Ecto neural progenitor cell (in vitro differentiated cells): ENCODE measurements at places on chromosomes 3 and 15.

DNA sequence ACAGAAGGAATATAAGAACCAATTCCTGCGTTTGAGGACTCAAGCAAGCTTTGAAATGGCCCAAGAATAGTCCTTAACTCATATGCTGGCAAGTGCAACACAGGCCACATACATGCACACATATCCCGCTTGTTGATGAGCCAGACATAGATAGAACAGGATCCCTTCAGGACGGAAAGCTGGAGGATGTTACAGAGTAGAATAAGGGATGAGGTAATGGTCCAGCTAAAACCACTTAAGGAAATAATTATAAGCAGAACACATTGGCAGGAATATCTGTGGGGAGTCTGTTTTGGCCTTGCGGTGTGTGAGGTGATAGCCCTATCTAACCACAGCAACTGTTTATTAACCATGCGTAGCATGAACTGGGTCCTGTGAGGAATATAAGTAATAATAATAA, 25.0 kb downstream of the SCG3 start:
- no peak for DNase-seq

DNA sequence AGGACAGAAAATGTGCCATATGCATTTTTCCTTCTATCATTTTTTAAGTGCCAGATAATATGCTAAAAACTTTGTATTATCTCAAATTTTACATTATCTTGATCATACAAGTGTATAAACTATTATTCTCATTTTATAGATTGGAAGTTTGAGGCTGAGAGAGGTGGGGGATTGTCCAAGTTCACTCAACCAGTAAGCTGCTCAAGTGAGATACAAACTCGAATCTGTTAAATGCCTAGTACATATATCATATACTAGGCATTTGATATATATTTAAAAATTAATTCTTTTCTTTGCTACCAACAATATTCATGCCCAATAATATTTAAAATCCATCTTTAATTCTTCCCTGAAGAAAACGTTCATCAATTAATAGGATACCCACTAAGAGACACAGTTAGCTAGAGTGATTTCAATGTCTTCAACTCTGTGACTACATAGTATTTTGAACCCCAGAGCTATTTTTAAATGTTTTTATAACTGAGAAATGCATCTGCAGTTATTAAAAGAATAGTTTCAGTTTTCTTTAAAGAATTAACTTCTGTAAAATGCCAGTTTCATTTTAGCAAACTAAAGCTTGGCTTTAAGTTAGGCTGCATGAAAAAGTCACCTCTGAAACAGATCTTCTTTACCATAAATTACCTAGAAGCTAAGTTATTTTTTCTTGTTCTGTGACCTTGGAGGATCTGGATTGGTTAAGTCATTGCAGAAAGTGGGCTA, 40.4 kb downstream of the IQCB1 start:
- DNase-seq: no peak

- DNase-seq: no peak
Observed at GRCh38 chr3:141969711-141970110, 93.3 kb downstream of the ATP1B3 start.

GRCh38 chr3:2513986-2514385, 415.3 kb downstream of the CNTN4 start:
- peak; percentile 60 for DNase-seq

DNA sequence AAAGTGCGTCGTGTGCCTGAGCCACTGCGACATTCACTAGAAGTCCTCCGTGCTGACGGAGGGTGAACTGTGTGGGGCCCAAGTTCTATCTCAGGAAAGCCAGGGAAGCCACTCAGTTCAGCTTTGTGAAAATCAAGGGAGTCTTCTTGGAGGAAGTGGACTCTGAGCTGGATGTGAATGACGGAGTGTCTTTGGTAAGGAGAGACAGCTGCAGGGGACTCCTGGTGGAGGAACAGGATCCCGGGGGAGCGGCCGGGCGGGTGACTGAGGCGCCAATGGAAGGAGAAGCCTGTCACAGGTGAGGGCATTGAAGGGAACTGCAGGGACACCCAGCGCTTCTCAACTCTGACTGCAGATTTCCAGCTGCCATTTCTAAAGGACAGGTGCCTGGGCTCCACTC, 75.6 kb downstream of the APBA2 start:
- no peak for DNase-seq

DNA sequence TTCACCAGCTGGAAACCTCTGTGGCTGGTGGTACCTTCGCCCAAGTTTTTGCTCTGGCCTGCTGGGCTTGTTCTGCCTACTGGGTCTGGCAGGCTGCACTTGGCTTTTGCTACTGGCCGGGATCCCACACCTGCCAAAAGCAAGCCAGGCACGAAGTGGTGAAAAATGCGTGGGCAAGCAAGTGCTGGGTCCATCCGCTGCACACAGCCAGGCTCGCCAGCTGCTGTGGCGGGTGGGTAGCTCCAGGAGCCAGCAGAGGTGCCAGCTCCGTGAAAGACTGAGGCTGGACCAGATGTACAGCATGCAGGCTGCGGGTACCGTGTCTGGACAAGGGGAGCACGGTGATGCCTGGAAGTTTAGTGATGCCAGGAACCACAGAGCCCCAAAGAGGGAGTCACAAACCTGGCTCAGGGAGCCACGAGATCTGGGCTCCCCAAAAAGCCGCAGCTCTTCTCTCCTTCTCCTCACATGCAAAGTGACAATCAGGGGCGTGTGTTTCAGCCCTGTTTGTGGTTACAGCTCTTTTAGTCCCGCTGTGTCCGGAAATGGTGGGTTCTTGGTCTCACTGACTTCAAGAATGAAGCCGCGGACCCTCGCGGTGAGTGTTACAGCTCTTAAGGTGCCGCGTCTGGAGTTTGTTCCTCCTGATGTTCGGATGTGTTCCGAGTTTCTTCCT, 1455.6 kb upstream of the GBE1 start:
- DNase-seq: no peak

- no peak for DNase-seq
Observed at GRCh38 chr3:4162096-4162495, 141.1 kb upstream of the SETMAR start.

DNA sequence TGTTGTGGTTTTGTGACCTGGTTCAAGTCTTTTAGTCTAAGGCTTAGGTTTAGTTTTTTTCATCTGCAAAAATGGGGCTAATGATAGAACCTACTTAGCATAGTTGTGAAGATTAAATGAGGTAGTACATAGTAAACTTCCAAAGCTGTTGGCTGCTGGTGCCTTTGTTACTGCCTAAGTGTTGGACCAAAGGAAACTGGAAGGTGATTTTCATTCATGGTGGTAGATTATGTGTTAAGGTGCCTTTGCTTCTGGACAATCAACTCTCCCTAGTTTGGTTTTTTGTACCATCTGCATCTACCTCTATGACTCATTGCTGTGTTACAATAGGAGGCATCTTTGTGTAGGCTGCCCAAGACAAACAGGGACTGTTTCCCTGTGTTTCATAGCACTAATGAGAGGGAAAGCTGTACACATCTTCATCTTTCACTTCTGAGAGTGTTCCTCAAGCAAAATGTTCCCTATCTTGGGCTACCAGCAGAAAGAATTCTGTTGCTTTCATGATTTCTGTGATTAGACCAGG, 3.2 kb downstream of the MAP2K1 start:
- no peak for DNase-seq

DNA sequence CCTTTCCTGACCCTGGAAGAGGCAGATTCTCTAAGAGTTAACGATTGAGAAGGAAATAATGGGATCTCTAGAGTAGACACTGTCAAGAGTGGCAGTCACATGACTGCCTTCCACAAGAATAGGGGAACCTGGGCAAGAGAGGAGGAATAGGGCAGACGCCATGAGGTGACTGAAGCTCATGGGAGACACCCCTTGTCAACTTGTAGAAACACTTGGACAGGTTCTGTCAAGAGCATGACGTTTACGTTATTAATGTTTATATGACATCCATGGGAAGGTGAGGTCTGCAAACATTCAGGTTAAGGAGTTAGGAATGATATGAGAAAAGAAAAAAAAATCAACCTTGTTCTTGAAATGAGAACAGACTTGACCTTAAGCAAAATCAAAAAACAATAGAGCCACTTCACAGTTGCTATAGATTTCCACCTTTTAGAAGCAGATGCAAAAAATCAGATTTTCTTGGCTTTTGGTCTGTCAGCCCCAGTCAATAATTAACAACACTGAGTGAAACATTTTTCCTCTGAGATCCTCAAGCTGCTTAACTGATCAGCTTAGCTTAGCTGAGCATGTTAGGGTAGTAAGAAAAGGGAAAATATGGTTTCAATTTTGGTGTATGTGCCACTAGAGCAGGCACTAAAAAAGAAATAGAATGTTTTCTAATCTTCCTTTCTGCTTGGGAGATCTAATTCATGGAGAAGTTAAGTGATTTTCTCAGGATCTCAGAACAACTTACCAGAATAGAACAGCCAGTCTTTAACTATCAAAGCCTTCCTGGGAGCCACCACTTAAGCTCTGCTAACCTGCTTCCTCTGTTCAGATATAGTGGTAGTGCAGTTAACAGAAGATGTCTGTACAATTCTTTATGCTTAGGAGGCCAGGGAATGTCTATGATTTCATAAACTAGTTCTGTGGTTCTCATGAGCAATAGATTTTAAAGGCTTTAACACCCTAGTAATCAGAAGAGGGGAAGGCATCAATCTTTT, 116.9 kb downstream of the B3GALNT1 start:
- no peak for DNase-seq

DNA sequence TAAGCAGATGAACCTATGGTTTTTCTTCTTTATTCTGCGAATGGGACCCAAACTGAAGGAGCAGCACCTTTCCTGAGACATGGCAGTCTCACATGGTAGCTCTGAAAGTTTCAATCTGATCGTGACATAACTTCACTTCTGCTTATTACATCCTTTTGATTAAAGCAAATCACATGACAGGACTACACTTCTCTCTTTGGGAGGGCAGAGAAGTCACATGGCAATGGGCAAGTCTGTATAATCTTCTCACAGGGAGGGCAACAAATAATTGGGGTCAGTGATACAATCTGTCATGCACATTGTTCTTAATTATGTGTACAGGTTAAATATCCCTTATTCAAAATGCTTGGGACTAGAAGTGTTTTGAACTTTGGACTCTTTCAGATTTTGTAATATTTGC, 21.6 kb downstream of the NCBP2 start:
- DNase-seq: no peak

DNA sequence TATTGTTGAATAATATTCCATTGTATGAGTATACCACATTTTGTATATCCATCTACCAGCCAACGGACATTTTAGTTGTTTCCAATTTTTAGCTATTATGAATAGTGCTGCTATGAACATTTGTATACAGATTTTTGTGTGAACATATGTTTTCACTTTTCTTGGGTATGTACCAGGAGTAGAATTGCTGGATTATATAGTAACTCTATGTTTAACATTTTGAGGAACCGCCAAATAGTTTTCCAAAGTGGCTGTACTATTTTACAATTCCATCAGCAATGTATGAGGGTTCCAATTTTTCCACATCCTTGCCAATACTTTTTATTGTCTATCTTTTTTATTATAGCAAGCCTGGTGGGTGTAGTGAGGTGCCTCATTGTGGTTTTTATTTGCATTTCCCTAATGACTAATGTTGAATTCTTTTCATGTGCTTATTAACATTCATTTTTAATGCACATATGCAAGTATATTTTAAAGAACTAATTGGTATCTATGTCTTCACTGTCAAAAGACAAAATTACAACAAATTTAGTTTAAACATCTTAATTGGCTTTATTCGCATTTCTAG, 77.5 kb upstream of the PIAS1 start:
- no peak for DNase-seq

- DNase-seq: peak; percentile 91
Observed at GRCh38 chr3:134250717-134251220, at the start of gene RYK. RYK (minus strand) TSS chr3:134250859; CDS start chr3:134250654, 205 bp downstream.

DNA sequence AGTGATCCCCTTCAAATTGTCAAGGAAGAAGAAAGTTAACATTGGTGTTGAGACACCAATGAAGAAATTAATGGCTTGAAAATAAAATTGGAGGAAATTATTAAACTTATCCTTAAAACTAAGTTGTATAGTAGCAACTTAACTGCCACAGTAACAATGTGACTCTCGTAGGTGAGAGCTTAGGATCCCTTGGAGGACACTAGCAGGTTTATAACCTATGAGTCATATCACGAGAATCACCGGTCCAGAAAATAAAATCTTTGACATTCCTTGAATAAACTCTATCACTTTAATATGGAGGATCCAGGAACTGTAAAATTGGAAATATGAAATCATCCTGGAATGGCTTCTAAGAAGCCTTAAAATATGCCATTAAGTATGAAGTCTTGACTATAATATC, 2.1 kb downstream of the GHSR start:
- DNase-seq: no peak

GRCh38 chr3:164897342-164897741, 181.0 kb downstream of the SI start:
- DNase-seq: no peak

- no peak for DNase-seq
Observed at GRCh38 chr3:160027541-160028195, 39.0 kb downstream of the IL12A start.

DNA sequence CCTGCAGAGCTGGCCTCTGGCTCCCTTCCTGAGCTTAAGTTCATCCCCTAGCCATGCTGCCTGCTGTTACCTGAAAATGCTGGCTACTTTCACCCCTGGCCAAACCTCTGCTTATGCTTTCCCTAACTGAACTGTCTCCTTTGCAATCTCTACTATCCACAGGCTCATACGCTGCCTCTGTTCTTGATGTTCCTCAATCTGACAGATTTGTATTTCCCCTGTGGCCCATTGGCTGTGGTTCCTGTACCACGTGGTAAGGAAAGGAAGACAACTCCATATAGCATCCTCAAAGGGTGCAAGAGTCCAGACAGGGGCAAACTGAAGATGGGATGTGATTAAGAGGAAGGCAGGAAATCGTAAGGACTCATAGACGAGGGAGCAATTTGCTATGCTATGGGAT, 33.2 kb downstream of the TGM4 start:
- no peak for DNase-seq

DNA sequence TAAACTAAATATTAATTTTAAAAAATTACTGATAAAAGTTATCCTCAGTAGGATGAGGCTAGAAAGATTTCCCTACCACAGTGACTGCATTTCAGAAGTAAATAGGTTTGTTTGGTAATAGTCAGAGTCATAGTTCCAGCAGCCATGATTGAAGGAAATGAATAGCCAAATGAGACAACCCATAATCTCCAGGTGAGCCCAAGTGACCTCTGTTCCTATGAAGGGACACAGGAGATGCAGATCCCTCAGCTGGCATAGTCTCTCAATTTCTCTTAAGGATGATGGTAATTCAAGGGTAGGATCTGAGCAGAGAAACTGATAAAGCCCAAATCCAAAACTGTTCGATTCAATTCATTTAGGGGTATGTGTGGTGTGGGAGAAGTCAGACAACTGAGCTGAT, 461.8 kb downstream of the RAP2B start:
- no peak for DNase-seq
